ENCODE measurements at places on chromosomes 13 and 19. TPM values are rescaled to one million over a fixed set of nuclear protein-coding genes. Genes with fewer than 3 reads are reported as not detected.

- DNase-seq = no peak
These were observed 356.5 kb downstream of the NALCN start for GRCh38 chr13:101059793-101060192.

DNA sequence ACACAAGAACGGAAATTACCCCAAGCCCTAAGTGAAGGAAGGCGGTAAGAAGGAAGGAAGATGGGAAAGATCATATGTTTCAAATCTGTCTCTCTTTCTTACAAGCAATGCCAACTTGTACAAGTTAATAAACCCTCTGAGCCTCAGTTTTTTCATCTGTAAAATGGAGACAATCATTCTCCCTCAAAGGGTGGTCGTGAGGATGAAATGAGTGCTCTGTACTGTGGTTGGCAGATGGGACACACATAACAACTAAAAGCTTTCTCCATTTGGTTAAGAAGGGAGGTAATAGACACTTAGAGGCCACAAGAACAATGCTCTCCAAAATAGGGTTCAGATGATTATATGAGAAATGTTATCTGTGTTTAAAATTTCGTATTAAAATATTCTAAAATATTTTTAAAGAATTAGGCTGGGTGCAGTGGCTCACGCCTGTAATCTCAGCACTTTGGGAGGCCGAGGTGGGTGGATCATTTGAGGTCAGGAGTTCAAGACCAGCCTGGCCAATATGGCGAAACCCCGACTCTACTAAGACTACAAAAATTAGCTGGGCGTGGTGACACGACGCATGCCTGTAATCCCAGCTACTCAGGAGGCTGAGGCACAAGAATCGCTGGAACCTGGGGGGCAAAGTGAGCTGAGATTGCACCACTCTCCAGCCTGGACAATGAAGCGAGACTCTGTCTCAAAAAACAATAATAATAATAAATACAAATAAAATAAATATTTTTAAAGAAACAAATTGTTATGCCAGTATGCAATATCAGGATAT lies 89.7 kb downstream of the STARD13 start:
- no peak for DNase-seq

The RASGRP4 gene
- 0.95 TPM for total RNA-seq

DNA sequence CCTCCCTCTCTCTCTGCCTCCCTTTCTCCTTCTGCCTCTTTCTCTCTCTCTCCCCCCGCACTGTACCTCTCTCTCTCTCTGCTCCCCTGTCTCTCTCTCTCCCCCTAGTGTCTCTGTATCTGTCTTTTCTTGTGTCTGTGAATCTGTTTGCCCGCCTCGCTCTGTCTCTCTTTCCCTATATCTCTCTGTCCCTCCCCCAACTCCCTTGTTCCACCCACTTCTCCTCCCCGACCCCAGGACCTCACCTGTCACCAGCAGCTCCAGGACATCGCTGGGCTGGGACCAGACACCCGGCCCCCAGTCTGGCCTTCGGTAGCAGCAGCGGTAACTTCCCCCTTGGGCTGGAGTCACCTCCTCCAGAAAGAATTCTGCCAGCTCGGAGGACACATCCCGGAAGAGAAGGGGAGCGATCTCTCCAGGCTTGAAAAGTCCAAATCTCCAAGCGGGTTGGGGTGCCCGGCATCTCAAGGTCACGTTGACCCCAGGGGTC lies 3.9 kb downstream of the OSCAR start:
- no peak for DNase-seq

The FBN3 gene
- 2.3 TPM for total RNA-seq

The YJEFN3 gene
- total RNA-seq = 1.8 TPM

- no peak for DNase-seq
These were observed 8.0 kb upstream of the NLRP7 start for GRCh38 chr19:54955376-54955775.

The TNNT1 gene
- total RNA-seq = 47.2 TPM

GRCh38 chr19:5394551-5395505 lies 54.2 kb upstream of the PTPRS start:
- no peak for DNase-seq

GRCh38 chr19:32966750-32967149 lies 5.0 kb downstream of the CEP89 start:
- no peak for DNase-seq

DNA sequence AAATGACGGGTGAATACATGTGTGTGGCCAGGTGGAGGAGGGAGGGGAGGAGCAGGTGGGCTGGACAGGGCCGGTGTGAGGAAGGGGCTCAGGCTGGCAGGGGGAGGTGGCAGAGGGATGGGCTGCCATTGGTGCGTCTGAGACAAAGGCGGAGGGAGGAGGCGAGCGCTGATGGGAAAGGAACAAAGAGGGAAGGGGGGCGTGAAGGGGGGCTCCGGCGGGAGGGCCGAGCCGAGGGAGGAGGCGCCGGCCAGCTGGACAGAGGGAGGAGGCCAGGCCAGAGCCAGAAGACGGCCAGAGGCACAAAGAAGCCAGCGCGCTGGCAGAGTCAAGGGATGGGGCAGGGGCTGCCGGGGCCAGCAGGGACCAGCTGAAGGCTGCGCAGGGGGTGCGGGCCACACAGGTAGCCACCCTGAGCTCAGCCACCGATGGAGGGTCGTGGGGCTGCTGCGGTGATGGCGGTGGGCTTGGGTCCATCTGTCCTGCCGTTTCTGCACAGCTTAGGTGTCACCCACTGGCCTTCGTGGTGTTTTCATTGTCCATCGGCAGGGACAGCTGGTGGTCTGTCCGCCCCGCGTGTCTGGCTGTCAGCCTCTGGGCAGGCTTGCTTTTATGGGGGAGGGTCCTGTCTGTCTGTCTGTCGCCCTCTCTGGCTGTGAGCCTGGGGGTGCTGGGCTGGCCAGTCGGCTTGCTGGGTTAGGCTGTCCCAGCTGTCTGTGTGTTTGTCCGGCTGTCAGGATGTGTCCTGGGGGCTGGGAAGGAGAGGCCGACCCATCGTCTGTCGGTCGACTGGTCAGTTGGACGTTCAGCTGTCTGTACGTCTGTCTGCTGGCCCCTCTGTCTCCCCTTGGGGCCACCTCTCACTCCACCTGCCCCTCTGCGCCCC lies 2.2 kb downstream of the APC2 start:
- DNase-seq = no peak

DNA sequence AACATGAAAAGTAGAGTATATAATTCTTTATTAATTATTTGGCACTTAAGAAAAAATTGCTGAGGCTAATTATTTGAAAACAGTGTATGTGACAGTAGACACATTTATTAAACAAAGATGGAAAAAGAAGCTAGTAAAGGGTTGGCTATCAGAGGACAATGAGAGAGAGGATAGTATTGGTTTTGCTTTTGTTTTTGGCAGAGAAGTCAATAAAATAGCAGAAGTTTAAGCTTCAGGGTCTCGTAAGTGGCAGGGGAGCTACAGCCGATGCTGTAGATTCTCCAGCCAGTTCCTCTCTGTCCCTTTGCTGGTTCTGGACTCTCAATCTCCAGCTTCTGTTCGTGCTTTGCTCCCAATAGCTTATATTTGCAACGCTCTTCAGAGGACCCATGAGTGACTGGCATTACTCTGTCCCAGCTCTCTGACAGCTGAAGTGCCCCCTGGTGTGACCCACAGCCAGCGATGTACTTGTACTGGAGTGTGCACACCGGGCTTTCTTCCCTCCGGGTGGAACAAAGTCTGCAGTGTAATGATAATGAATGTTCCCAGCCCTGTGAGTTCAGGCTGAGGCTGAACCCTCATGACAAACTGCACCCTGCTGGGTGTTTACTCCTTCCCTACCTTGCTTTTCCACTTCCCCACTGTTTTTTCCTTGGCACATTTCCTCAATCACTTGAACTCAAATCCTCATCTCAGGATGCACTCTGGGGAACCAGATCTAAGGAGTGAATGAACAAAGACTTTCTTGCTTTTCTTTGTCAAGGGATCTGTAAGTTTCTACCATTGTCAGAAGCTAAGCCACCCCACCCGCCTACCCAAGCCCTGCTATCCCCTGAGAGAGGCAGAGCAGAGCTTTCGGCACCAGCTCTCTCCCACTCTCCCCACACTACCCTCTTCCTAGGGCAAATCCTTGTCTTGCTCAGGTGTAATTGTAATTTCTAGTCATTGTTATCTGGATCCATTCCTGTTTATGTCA lies 254.8 kb downstream of the LHFPL6 start:
- DNase-seq = no peak

DNA sequence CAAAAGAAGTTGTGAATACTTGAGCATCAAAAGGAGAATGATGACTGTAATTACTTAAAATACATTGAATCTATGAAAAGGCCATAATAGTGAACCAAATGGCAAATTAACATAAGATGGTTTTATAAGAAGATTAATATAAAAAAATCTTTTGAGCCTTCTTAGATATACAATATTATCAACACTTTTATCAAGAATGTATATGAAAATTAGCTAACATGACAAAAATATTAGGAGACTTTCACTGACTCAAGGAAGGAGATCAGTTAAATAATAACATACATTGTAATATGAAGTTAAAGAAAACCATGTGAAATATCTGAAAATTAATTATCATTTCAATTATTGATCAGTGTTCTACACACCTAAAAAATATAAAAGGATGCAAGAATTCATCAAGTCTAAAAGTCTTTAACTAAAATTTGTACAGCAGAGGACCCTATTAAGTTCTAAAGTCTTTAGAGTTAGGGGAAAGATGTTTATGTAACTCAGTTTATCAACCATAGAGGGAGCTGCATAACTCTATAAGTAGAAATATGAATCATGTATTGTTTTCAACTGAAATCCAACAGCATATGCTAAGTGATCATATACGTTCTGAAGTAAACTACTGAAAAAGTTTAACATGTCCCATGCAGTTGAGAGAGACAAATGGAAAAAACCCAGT lies 756.1 kb upstream of the MIR17HG start:
- DNase-seq = no peak

DNA sequence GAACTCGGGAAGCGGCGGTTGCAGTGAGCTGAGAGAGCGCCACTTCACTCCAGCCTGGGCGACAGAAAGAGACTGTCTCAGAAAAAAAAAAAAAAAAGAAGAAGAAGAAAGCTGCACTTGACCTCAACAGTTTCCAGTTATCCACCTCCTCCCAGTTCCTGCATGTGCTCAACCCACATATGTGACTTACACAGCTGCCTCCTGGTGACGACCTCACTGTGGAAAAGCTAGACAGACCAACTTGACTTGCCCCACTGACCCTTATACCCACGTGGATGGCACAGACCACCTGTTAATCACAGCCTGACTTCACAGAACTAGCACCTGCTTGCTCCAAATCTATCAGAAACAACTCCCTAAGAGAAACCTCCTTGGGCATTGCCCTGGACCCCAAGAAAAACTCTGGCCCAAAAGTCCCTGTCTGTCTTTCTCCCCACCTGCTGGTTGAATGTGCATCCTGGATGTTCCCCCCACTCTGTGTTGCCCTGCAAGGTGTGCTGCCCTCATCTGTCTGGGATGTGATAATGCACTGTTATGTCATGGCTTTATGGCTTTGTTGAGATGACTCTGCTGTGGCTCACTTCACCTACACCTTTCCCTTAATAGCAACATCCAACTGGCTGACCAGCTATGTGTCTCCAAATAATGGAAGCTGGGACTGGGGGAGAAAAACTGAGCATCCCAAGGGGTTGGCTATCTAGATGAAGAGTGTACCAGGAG lies 2.8 kb downstream of the ZNF20 start:
- DNase-seq = no peak

DNA sequence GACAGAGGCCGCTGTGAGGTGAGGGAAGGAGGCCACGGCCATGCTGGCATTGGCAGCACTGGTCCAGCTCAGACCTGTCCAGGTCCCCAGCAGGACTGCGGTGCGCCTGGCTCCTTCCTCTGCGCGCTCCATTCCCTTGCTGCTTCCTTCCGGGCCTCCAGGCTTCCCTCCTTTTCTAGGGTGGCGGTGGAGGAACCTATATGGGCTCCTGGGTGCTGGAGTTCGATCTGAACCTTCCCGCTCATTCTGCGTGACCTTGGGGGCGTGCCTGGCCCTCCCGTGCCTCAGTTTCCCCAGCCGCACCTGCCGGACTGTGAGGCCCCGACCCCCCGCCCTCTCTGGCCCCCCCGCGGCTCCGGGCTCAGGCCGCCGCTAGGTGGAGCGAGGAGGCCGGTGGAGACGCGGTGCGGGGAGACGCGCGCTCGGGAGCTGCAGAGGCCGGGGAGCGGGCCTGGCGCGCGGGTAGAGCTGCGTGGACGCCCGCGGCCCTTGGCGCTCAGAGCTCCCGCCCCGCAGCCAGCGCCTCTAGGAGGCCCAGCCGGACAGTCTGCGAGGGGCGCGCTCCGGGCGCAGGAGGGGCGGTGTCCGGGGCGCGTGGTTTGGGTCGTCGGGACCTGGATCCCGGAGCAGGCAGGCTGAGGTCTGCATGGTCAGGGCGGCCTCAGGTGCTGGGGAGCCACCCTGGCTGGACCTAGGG lies 29.9 kb downstream of the EFNA2 start:
- no peak for DNase-seq

The LGALS7B gene
- total RNA-seq = 1.2 TPM

GRCh38 chr13:50358231-50359040 lies 343.2 kb downstream of the KCNRG start:
- no peak for DNase-seq

DNA sequence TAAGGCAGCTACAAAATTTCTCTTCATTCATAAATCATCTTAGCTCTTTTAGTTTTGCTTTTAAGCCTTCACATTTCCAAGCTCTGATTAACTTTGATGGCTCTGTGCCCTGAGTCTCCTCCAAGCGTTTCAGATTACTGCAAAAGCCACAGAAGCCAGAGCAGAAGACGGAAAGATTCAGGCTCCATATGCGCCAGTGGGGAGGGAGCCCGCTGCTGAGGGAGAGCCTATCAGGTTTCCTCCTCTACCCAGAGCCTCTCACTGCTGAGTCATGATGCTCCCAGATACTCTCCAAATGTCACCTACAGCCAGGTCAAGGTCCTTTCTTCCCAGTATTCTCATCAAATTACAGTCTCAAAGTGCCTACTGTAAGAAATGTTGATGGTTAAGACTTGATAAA lies 193.6 kb downstream of the RAP2A start:
- peak; percentile 48 for DNase-seq

DNA sequence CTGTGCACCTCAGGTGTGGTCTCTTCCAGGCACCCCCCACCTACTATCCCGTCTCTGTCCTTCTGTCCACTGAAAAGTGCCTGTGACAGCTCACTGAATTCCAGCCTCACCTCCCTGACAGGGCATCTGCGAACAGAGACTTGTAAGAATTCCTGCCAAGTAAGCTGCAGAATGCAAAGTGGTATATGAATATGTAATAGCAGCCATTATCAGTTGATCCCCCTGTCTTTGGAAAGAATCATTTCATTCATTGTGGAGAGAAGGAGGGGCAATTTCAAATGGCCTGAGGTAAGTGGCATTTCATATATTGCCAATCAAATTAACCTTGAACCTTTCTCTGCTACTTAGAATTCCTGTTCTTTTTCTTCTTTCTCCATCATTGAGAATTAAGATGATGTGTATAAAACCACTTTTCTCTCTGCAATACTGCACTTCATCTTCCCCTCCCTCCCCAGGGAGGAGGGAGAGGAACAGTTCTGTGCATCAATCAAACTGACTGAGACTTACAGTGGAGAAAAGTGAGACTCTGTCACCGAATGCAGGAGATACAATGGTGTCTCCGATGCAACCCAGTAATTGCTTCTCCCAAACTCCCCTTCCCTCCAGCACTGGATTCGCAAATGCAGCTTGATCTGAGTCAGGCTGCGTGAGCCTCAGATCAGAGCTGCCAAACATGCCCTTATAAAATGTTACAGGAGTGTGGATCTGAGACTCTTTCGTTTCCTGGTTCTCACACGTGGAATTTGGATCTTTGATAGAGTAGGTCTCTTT lies 91.7 kb downstream of the SLC10A2 start:
- DNase-seq = no peak

The EPSTI1 gene
- total RNA-seq = 9.6 TPM

The PRSS57 gene
- total RNA-seq = not detected
